Left hindlimb (tissue), 1 donor: ENCODE measurements at places on chromosomes 3 and 15.

DNA sequence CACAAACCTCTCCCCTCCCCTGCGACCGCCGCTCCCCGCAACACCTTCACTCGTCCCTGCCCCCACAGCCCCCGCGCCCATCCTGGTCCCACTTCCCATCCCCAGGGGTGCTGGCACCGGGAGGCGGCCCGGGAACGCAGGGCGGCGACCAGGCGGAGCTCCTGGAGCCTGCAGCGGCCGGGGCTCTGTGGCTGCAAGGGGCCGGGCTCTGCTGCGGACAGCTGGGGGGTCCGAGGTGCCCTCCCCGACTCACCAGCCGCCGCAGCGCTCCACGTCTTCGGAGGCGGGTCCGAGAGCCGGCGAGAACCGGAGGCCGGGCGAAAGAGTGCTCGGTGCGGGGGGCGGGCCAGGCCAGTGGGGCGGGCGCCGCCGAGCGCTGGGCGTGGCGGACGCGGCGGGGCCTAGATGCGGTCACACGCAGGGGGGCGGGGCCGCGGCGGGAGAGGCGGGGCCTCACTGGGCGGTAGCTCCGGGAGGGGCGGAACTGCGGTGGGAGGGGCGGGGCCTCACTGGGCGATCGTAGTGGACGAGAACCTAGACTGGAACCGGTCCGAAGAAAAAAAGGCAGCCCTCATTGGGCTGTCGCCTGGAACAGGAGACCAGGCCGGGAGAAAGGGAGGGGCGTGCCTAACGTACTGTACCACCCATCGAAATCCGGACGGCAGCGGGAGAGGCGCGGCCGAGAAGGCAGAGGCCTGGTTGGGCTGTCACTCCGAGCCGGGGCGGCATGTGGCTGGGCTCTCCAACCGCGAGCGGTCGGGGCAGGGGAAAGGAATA, at the start of gene ANO10:
Gene ANO10, minus strand, starts transcription at position 356 of the 777 bp plus-strand sequence. CDS start 16,159 bp downstream, outside the sequence.
- DNase-seq = peak; percentile 99

- DNase-seq = no peak
These were observed 15.3 kb downstream of the NPTN start for GRCh38 chr15:73617913-73618312.

DNA sequence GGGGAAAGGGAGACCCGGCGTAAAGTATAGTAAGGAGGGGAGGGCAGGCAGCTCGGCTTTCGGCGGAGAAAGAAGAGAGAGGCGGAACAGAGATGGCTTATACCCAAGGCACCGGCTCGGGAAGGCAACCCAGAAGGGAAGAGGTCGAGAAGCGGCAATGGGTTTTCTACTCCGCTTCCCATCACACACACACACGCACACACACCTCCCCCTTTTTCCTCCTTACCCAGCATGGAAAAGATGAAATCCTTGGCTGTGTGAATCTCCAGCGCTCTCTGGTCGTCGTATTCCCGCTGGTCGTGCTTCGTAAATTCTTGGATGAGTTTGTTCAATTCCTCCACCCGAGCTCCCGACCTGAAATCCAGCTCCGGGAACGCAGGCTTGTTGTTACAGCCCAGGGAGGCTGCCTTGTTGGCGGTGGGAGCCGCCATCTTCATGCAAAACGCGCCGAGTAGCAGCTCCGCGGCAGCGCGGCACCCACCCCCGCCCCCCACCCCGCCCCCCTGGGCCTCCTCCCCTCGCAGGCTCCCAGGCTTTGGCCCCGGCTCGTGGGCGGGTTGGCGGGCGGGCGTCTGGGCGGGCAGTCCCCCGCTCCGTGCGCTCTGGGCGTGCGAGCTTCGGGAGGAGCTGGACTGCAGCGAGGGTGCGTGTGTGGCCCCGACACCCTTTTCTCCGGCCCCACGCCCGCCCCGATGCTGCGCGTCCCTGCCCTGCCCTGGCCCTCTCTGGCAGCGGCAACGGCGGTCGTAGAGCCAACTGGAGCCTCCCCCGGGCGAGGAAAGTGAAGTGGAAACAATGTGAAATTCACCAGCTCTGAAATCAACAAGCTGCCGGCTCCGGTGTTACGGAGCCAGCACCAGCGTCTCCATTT, at the start of gene MB21D2:
Gene MB21D2, minus strand, starts transcription at position 453 of the 871 bp plus-strand sequence. Its CDS starts 16 bp downstream, at position 437.
- DNase-seq = peak; percentile 92

DNA sequence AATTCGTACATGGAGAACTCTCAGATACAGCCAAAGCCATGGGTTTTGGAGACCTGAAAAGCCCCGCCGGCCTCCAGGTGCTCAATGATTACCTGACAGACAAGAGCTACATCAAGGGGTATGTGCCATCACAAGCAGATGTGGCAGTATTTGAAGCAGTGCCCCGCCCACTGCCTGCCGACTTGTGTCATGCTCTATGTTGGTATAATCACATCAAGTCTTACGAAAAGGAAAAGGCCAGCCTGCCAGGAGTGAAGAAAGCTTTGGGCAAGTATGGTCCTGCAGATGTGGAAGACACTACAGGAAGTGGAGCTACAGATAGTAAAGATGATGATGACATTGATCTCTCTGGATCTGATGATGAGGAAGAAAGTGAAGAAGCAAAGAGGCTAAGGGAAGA, 23.5 kb downstream of the MYO5A start:
- no peak for DNase-seq

DNA sequence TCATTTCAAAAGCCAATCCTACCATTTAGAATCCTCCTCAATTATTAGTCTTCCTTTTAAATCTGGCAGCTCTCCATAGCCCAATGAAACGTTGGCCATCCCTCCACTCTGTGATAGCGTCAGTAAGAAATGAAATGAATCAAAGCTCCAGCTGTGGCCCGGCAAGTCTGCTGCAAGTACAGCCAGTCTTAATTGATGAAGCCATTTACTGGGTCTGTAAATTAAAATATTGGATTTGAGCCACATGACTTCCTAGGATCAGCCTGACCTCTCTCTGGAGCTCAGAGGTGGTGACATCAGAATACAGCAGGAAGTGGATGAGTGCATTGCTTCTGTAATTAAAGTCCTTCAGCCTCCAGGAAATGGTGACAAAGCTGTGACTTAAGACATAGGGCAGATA, 347.0 kb upstream of the LMCD1 start:
- no peak for DNase-seq

DNA sequence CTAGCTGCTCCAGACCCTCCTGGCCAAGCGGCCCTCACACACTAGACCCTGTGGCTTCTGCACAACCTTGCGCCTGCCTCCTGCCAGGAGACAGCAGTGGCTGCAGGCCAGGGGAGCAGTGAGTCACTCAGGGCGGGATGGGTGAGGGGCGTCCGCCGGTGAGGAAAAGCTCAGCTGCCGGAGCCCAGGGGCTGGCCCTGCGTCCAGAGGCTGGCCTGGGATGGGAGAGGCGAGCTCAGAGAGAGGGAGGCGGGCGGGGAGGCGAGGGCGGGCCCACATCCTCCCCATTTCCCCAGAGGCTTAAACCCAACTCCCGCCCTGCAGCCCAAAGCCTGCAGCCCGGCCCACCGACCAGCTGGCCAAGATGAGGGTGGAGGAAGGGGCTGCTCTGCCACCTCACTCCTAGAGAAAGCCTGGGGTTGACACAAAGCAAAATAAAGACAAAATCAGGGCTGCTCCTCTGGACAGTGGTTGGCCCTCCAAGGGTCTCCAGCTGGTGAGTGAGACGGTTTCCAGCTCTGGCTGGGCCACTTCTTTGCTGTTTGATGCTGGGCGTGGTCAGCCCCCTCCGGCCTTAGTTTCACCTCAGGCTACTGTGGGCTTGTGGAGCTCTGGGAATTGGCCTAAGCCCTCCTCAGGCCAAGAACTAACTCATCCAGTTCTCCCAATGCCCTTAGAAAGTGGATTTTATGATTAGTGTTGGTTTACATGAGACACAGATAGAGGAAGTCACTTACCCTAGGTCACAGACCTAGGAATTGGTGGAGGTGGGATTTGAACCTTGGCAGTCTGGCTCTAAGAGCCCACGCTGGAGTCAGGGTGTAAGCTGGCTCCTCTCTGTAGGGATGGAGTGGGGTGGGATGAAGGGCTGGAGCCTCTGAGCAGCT, 50.6 kb downstream of the IQSEC1 start:
- DNase-seq = peak; percentile 94

DNA sequence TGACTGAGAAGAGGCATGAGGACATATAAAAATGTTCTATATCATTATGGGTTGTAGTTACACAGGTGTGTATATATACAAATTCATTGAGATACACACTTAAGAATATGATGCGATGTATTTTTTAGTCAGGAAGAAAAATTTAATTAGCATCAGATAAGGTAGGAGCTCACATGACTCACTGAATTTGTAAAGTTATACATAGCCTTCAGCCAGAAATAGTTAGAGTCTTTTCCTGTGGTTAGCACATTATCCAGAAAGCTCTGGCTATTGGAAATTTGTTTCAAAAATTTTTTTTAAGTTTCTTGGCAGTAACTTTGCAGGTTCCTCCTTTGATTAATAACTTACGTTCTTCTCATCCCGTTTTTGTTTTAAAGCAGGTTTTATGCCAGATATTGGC, 88.6 kb downstream of the STT3B start:
- no peak for DNase-seq

DNA sequence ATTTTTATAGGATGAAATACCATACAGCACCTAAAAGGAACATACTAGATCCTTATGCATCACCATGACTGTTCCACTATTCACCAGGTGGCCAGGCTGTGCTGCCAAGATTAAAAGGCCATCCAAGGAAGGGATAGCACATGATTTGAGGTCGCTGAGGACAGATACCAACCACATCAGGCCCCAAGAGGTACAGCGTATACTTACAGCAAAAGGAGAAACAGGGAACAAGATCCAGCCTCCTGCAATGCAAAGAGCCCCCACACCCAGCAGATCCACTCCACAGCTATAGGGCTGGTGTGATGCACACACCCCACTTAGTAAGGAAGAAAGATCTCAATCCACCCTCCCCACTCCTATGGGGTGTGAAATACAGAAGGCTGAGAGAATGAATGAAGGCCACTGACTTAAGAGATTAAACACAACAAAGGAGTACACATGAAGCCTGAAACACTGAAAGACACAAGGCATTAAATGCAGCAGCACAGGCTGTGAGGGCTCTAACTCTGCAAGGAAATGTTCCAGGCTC, 32.0 kb upstream of the ZNF445 start:
- no peak for DNase-seq

DNA sequence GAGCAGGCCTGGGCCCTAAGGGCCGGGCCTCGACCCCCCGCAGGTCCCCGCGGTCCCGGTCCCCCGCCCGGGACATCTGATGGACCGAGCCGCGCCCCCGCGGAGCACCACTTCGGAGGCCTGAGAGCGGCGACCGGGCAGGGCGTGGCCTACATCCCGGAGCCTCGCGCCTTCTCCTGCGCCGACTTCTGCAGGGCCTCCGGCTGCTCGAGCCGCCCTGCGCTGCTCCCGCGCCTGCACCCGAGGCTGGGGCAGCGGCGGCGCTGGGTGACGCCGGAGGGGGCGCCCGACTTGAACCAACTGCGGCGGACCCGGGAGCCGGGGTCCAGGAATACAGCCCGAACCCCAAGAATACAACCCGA, 14.9 kb upstream of the GP9 start:
- no peak for DNase-seq

- no peak for DNase-seq
These were observed 7.8 kb downstream of the THBS1 start for GRCh38 chr15:39588531-39589192.

DNA sequence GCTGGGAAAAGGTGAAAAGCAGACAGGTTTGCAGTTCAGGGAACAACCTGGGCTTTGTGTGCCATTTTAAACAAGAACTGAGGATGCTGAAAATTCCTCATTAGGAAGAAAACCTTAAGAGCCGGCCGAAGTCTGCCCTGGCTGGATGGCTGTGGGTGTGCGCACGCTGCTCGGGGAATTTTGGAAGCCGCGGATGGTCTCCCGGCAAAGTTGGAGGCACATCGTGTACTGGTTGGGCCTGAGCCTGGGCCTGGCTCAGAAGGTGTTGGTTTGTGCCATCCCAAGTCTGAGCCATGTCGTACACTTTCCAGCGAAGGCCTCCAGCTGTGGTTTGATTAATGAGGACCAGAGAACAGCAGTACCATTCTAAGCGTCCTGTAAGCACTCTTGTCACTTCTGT, 188.2 kb downstream of the ATP10A start:
- DNase-seq = no peak

DNA sequence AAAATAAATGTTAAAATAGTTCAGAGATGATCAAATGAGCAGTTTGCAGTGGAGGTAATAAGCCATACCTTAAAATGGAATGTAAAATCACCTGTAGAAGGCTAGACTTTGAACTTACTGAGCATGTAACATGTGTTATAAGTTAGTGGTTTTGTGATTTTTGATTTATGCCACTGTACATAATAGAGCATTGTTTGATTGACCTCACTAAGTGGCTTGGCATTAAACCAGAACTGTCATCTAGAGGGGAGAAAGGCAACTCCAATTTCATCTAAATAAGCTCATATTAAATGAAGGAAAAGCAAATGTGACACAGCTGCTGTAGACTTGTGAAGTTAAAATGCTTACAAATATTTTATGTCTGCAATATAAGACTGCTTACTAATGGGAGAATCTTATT, 387.9 kb downstream of the ZIC1 start:
- no peak for DNase-seq

DNA sequence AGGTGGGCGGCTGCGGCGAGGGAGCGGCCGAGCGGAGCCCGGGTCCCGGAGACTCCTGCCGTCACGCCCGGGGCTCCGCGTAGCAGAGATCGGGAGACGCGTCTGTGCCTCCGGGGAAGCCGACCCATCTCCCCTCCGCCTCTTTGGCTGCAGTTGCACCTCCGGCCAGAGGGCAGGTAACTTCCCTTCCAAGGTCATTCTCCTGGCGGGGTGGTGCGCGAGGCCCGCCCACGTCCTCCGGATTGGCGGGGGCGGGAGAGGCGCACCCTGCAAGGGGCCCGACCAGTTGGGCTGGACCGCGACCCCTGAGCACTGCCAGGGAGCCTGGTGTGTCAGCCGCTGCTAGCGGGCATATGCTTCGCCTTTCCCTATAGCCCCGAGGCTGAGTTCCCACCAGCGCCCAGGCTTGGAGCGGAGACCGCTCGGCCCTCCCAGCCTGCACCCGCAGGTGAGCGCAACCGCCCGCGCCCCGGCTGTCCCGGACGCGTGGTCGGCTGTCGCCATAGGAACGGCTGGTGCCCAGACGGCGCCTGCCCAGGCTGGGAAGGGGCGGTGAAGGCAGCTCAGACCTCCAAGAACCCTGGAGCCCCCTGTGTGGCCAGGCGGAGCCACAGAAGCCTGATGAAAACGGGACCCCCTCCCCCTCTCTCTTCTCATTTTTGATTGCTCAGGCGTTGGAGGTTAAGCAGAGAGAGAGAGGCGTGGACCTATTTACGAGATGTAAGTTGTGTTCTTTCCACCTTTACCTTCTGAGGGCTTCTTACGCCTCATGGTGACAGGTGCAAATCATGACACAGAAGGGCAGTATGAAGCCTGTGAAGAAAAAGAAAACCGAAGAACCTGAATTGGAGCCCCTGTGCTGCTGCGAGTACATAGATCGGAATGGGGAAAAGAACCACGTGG, 453 bp downstream of the ZDHHC23 start:
- DNase-seq = peak; percentile 42

DNA sequence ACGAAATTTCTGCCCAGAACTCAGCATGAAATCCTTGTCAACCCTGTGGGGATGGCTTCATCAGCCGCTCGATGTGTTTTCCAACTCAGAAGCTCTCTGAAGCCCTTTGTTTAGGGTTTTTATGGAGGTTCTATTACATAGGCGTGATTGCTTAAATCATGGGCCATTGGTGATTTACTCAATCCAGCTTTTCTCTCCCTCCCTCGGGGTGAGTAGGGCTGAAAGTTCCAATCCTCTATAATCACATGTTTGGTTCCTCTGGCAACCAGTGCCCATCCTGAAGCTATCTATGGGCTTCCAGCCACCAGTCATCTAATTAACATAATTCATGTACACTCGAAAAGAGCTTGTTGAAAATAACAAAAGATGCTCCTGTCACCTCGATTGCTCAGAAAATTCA, 51.6 kb downstream of the GATM start:
- DNase-seq = no peak
